Glutamatergic neuron (in vitro differentiated cells): ENCODE measurements at places on chromosomes 1 and 21. TPM values are rescaled to one million over a fixed set of nuclear protein-coding genes. Genes with fewer than 3 reads are reported as not detected.
A peak's percentile ranks its signal among the peaks of the same experiment; 100 is the strongest.

GRCh38 chr1:57423135-57423655 lies 665 bp downstream of the DAB1 start:
- peak; percentile 38 for DNase-seq

DNA sequence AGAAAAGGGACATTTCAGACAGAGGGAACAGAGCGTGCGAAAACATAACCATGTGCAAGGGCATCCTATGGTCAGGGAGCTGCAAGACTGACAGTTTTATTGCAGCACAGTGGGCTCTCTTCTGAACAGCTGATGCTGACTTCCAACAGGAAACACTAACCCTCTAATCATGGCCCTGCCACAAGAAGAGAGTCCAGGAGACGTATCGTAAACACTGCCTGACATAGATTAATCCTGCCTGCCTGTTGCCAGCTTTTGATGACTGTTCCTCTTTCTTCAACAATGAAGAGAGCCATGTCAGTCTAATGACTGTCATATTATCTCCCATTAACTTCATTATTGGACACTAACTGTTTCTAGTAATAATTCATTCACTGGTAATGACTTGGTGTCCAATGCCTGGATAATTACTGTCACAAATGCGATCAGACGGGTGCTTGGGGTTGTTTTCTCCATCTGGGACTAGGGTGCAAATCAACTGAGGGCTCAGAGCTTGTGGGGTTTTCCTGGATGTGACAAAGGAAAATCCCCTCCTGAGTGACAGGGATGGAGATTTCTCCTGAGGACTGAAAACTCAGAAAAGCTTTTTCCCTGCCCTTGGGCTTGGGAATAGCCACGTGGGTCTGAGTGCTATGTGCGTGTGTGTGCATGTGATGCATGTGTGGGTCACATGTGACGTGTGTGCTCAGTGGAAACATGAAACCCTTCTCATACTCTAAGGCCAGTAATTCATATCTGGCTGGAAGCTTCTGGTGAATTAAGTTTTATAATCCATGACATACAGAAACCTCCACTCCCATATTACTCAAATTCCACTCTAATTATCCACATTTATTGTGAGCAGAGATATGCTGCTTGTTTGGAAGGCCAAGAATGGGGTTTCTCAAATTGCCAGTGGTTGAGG lies 144.0 kb upstream of the PLXNA2 start:
- no peak for DNase-seq

GRCh38 chr1:40766017-40766416 lies 17.6 kb upstream of the KCNQ4 start:
- no peak for DNase-seq

DNA sequence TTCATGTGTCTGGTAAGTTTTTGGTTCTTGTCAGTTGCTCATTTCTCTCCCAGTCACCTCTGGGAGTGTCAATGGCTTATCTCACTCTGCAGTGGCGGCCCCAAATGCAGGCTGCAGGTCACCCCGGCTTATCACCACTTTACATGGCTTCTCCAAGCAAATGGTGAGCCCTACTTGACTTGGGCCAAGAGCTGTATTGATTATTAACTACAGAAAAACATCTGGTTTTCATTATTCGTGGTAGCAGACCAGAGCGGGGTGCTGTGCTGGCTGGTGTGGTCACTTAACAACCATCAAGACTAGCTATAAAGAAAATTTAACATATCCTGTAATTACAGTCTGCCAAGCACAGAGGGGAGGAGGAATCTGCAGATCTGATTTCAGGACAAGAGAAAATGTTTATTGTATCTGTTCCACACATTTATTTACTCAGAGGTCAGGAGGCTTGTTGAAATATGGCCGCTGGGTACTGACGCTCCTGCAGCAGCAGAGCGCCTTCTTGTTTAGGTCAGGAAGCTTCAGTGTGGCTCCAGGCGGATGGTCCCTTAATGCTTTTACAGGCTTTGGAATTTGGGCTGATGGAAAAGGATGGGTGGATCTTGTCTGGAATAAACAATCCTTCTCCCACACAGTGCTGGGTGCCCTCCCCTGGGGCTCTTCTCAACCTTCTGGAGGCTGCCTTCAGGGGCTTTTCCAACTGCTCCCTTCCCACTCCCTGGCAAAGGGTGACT lies 87.8 kb downstream of the HLX start:
- DNase-seq: no peak

GRCh38 chr1:178536329-178536728 lies 23.4 kb downstream of the TEX35 start:
- DNase-seq: no peak

DNA sequence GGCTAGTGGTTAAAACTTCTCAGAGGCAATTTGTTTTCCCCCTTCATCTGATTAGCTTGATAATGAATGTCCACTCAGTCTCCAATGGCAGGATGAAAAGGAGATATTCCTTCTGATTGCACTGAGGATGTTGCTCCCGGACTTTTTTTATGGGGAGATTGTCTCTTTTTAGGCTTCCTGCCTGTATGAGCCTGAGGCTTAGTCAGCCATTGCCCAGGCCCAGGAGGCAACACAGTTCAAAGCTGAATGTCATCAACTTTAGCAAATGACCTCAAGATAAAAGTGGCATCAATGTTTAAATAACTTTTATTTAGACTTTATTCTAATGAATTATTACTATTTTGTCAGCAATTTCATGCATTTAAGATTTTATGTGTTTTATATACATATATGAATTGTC lies 162.9 kb upstream of the PTBP2 start:
- no peak for DNase-seq

GRCh38 chr1:154682254-154682653 lies 74.3 kb upstream of the ADAR start:
- DNase-seq: no peak

DNA sequence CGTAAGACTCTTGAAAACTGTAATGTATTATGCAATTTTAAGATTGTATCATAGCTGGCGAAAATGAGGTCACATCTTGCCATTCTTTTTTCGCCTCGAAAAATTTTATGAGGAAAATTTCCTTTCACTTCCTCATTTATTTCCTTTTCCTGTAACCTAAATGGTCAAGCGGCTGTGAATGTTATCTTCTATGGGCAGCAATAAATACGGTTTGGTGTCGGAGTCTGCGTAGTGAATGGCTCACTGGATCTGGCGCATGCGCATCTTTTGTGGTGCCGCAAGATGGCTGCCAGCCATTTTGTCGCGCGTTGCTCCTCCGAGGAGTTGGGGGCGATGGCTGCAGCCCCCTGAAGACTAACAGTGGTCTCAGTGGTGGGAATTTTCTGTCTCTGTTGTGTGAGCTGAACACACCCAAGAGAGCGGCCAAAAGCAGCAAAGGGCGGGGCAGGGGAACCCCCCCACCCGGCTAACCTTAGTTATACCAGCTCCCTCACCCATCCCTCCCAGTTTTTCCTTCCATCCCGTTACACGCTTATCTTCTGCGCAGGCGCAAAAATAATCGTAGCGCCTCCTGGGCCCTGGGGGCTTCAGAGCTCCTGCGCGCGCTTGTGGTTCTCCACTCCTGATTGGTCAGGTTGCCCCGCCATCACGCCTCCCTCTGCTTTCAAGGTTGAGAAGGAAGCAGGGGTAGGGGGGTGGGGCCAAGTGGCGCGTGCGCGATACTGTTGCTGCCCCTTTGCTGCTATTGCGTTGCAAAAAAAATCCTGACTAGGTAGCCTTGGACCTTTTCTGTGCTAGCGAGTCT lies at the start of gene RPRD2:
Gene RPRD2 (plus strand): TSS at position 722 of the 805 bp plus-strand sequence. CDS start 568 bp downstream, outside the sequence.
- DNase-seq: peak; percentile 98

DNA sequence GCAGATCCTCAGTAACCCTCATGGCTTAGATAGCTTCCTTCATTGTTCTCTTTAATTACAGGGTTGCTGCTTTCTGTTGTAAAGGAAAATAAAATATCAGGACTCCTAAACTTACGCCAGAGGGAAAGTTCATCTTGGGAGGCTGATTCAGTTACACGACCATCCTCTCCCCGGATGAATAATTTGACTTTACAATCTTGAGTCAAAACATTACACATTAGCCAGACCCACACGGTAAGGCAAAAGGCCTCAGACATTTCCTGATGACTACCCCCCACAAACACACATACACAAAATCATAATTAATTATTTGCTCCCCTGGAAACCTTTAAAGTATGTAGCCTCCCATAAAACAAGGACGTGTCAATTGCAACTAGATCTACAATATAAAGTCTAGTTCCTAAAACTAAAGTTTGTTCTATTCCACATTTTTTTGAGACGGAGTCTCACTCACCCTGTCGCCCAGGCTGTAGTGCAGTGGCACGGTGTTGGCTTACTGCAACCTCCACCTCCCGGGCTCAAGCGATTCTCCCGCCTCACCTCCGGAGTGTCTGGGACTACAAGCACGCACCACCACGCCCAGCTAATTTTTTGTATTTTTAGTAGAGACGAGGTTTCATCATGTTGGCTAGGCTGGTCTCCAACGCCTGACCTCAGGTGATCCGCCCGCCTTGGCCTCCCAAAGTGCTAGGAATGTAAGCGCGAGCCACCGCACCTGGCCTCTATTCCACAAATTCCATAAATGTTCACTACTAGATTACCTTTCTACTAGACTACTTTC lies 830 bp upstream of the PRDX1 start:
- DNase-seq: no peak

- DNase-seq: no peak
Measured at GRCh38 chr1:62177621-62178020, 17.0 kb upstream of the L1TD1 start.

- no peak for DNase-seq
Measured at GRCh38 chr1:103129796-103130195, 21.5 kb upstream of the COL11A1 start.

- no peak for DNase-seq
Measured at GRCh38 chr1:157798211-157798610, 21.3 kb upstream of the FCRL2 start.

GRCh38 chr1:19869929-19870328 lies 12.3 kb upstream of the OTUD3 start:
- DNase-seq: no peak

GRCh38 chr1:209335178-209335577 lies 248.3 kb upstream of the CAMK1G start:
- DNase-seq: peak; percentile 72

DNA sequence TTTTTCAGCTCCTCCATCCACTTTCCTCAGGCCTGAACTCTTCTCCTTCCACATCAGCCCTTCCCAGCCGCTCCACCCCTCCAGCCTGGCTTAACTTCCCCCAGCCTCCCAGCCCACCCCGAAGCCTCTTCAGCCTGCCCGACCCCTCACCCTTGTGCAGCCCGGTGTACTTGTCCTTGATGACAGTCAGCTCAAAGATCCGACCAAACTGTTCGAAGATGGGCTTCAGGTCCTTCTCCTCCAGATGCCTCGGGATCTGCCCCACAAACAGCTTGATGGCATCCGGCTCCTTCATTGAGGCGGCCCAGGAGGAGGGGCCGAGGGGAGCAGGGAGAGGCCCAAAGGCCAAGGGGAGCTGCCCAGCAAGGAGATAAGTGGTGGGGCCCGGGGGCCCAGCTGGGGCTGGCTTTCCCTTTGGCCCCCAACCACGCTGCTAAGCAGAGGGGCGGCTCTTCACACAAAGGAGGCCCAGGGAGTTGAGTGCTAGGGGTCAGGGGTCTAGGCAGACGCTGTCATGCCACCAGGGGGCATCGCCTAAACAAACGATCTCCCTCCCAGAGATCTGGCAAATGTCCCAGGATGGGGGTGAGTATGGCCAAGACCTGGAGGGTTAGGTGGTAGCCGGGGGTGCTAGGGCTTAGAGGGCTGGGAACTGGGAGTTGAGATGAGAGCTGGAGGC lies 738 bp downstream of the CELF3 start:
- peak; percentile 82 for DNase-seq

DNA sequence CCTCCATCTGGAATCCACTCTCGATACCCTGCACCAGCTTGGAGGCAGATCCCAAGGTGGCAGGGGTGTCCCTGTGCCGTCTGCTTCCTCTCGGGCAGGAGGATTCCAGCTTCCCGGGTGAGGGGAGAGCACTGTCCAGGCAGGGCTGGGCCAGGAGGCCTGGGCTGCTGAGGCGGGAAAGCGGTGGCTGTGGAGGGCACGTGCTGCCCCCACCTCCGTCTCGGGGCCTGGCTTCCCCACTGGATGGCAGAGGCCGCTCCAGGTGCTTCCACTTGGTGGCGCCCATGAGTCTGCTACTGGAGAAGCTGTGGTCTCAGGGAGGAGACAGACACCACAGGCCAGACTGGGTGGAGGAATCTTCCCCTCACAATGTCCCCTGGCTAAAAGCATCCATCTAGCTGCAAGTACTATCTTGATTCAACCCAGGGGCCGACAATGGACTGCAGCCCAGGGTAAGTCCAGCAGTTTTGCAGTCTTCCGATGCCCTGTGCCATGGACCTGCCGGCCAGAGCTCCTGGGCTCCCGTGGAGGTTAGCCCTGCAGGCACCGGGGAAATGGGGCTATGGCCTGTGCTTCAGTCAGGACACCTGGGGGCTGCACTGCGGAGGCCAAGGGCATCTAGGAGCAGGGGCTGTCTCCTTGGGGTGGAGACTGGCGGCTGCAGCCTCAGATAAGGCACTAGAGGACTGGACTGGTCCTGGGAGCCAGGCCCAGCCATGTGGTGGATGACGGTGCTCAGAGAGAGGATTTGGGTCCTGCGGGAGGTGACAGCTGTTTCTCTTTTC lies 41.3 kb upstream of the EIF4G3 start:
- DNase-seq: peak; percentile 86

DNA sequence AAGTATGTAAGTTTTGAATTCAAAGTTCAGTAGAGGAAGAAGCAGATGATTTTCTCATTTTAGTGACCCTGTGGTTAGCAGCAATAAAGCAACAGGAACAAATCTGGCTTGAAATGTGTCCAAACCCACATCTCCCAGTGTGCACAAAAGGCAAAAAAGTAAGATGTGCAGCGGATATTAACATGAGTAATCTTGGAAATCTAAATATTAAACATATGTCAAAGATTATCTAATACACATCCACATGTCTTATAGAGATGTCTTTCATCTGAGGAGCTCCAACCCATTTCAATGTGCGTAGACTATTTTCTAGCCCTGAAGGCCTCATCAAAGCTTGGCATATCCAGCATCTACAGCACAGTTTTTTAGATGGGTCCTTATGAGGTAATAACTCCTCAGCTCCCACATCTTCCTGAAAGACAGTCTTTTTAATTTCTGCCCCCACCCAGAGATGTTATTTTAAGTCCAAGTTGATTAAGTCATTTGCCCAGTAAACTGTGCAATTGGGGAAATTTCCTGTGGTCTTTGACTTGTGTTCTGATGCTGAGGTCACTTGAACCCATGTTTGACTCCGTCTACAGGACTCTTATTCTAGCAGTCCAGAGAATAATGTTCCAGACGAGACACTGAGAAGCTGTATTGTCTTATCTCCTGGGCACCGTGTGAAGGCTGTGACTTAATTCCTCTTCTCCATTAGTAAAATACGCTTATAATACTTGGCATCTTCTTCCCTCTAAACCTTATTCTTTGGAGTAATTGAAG lies 73.7 kb downstream of the LMO4 start:
- no peak for DNase-seq

DNA sequence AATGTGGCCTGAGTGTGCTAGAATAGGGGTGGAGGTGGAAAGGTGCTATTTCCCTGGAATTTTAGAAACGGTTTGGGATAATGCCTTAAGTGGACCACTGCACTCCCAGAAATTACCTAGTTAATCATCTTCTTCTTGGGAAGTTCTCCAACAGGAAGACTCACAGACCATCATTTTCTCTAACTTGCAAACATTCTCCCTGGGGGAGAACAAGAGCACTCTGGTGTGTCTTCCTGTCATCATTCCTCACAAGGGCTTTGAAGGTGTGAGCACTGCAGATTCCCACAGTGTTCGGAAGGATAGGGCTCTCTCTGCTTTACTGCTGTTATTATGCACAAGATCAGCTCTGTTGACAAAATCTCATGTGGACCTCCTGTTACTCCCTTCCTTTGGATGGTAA lies 54.9 kb upstream of the TSPAN2 start:
- DNase-seq: no peak

GRCh38 chr1:182495693-182496092 lies 45.7 kb downstream of the RGSL1 start:
- no peak for DNase-seq

The DNALI1 gene
- total RNA-seq: 12.2 TPM

The MARK1 gene
- 105 TPM for total RNA-seq

The MYOG gene
- not detected for total RNA-seq

The FCRL2 gene
- total RNA-seq: not detected

The CITED4 gene
- 3.8 TPM for total RNA-seq

The TNFRSF18 gene
- 3.0 TPM for total RNA-seq
